Gastrocnemius medialis (tissue), 4 donors: ENCODE measurements at places on chromosomes 13 and 19.

- DNase-seq, result no peak
These were observed at the start of gene MISP for GRCh38 chr19:750640-751423. Gene MISP (plus strand): TSS chr19:751112. CDS start chr19:756947, 5,835 bp downstream.

GRCh38 chr13:23792680-23793079 is 96.5 kb downstream of the MIPEP start:
- no peak for DNase-seq

GRCh38 chr19:42693760-42694350 is 46.4 kb downstream of the PSG3 start:
- no peak for DNase-seq

GRCh38 chr19:5107432-5108122 is 138.7 kb downstream of the KDM4B start:
- no peak for DNase-seq

- DNase-seq, result no peak
These were observed 346.6 kb downstream of the IRS2 start for GRCh38 chr13:109439813-109440212.

- peak; percentile 47 for DNase-seq
These were observed 27.4 kb downstream of the LATS2 start for GRCh38 chr13:21033856-21034602.

GRCh38 chr19:40466985-40467734 is at the start of gene SPTBN4:
Gene SPTBN4 (plus strand): TSS chr19:40467001. CDS start chr19:40472622, 5,621 bp downstream.
- no peak for DNase-seq

DNA sequence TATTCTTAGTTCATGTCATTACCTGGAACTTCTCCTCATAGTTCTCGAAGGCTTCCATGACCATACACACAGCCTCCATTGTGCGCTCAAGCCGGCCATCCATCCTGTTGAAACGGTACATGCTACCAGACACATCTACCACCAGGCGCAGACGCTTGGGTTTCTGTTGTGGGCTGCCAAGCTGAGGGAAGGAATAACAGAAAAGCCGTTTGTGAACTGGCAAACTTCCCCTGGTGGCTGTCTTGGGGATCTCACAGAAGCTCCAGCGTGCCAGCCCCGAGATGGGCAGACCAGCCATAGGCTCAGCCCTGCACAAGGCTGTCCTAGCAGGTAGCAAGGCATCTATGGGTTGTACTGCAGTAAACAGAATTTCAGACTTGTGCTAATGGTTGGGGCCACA is 130.1 kb downstream of the RGCC start:
- no peak for DNase-seq

DNA sequence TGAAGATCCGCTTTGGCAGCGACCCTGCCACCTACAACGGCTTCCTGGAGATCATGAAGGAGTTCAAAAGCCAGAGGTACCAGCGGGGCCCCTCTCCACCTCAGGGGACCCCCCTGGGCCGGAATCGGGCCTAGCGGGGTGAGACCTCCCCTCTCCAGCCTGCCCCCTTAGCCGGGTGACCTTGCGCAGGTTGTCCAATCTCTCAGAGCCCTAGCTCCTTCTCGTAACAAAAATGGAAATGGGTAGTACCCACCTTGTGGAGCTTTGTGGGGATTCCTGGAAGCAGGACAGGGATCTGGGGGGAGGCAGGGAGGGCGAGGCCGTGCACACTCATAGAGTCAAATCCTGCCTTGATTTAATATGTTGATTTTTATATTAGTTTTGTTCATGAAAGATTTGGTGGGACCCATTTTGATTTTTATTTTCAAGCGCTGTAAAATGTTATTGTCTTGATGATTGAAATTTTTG is 658 bp downstream of the SIN3B start:
- DNase-seq, result no peak

DNA sequence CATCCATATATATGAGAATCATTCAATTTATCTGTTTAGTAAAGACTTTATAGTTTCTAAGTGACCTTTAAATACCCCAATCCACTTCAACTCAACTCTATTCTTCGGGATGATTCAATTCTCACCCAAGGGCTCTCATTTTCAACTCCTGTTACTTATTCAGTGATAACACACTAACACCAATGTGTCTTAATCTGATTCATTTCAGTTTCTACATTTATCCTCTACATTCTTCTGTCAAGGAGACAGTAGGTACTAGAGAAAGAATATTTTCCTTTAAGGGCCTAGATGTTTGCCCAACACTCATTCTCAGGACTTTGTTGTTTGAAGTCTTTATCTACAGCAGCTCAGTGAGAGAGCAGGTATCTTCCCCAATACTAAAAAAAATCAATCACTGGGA is 7.1 kb downstream of the ARGLU1 start:
- no peak for DNase-seq

- no peak for DNase-seq
These were observed 78.2 kb downstream of the GGACT start for GRCh38 chr13:100510208-100510957.

DNA sequence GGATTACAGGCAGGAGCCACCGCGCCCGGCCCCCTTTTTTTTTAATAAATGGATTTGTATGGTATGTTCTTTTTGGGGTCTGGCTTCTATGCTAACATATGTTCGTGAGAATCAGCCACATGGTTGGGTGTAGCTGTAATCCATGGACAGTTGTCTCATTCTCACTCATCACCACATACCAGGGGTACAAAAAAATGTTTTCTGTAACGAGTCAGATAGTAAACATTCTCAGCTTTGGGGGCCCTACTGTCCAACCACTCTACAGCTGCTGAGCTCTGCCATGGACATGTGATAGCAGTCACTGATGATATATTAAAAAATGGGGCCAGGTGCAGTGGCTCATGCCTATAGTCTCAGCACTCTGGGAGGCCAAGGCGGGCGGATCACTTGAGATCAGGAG is 5.1 kb upstream of the RETN start:
- DNase-seq, result no peak

GRCh38 chr13:57991041-57991440 is 359.5 kb downstream of the PCDH17 start:
- DNase-seq, result no peak

GRCh38 chr19:42392165-42392564 is 2.1 kb upstream of the CNFN start:
- no peak for DNase-seq

- peak; percentile 23 for DNase-seq
These were observed 1.0 kb upstream of the GTF2F1 start for GRCh38 chr19:6393983-6394412.

- no peak for DNase-seq
These were observed 1315.4 kb downstream of the PCDH9 start for GRCh38 chr13:65914716-65915115.

DNA sequence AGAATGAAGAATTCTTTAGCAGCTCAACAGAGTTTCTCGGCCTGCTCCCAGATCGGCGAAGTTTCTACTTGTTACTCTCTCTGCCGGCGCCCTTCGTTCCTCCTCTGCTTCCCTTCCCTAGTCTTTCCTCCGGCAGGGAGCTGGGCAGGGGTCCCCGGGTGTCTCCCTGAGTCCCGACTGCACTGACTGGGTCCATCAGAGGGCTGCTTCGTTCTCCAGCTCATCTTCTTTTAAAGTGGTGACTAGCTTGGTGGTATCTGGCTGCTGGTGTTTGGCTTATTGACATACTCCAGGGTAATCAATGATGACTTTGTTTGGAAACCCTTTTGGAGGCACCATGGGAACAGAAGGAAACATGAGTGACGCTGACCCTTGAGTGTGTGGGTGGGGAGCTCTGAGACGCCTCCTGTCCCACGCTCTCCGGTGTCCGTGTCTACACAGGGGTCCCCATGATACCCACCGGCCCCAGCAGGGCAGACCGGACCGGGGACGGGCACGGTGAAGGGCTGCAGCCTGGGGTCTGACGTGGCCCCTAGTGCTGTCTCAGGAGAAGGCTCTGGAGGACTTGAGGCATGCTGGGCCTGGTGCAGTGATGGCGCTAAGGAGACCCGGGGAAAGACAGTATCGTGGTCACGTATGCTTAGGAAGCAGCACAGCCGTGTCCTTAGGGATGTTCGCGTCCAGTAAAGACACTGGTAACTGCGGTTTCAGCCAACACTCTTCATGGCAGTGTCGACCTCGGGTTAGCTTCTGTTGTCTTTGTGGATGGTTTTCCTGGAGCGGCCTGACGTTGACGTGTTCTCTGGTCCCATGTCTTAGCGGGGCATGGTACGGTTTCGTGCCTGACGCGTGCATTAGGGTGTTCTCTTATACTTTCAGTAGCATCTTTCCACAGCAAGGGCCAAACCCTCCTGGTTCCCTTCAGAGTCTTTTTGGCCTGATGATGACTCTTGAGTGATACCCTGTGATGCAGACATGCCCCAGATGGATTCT is 23.8 kb downstream of the NAXD start:
- DNase-seq, result no peak

GRCh38 chr19:16259385-16260159 is 61.9 kb downstream of the AP1M1 start:
- DNase-seq, result no peak

DNA sequence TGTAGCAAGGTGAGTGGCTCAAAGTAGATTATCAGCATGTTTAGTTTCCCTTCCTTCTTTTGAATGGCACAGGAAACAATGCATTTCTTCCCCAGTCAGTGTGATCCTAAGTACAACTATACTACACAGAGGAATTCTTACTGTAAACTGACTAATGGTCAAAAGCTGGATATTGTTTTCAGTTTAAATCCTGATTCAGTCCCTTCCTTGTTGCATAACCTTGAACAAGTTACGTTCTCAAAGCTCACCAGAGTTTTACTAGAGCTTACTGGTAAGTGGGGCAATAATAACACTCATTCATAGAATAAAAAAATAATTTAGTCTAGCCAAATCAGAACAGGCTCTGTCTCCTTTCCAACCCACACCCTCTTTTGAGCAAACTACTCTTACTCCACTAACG is 180.1 kb downstream of the POSTN start:
- DNase-seq, result no peak

GRCh38 chr19:45113628-45114027 is 20.6 kb downstream of the PPP1R37 start:
- no peak for DNase-seq

DNA sequence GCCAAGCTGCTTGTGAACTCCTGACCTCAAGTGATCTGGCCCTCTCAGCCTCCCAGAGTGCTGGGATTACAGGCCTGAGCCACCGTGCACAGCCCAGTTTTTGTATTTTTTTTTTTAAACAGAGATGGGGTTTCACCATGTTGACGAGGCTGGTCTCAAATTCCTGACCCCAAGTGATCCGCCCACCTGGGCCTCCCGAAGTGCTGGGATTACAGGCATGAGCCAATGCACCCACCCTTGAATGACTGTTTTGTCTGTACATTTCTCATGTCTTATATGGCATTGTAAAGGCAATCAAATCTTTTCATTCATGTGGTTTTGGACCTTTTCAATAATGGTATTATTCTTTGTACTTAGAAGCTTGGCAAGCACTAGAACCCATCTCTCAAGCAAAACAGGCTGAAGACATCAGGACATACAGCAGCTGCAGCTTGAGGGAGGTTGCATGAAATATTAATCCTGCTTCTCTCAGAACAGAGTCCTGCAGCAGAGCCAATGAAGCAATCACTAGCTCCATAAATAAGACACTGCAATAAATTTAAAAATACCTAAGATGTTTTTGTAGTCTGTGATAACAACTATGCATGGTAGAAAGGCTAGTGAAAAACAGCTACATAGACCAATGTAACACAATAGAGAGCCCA is 209.9 kb downstream of the TUBA3C start:
- DNase-seq, result no peak

GRCh38 chr13:24495151-24495729 is 17.3 kb downstream of the PARP4 start:
- DNase-seq, result no peak

DNA sequence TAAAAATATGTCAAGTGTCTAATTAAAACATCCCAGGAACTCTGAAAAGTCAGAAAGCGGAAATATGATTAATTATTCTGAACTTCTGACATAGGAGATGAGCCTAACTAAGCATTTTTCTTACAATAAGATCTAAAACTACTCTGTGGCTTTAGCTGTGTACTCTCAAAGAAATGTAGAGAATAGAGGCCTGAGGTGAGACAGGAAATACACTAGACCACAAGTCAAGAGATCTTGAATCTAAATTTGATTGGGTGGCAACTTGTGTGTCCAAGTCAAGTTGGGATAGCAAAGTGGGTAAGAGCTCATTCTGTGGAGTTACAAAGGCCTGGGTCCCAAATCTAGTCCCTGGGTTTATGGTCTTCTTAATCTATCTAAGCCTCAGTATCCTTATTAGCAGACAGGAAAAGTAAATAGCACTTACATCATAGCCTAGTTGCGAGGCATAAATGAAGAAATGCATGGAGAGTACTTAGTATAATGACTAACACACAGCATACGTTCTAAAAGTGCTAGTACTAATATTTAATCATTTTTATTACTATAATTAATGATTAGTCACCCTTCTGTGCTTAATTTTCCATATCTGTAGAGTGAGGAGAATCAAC is 9.4 kb upstream of the LRRC63 start:
- no peak for DNase-seq

GRCh38 chr19:46731584-46731983 is 14.3 kb upstream of the FKRP start:
- no peak for DNase-seq

DNA sequence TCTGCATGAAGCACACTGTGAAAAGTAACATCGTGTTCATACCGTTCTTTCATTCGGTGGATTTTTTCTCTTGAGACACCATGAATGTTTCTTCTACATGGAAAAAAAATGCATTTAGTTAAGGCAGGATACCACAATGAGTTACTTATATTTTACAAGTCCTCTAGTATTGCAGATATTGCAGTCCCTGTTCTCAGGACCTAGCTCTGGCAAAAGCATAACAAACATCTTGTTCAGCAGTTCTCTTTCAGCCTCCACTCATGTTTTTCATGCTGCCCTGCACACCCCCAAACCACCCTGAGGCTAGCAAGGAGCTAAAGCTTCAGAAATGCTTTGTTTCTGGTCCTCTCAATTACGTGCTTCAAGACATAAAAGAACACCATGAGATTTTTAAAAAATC is 24.8 kb downstream of the N4BP2L1 start:
- DNase-seq, result no peak

DNA sequence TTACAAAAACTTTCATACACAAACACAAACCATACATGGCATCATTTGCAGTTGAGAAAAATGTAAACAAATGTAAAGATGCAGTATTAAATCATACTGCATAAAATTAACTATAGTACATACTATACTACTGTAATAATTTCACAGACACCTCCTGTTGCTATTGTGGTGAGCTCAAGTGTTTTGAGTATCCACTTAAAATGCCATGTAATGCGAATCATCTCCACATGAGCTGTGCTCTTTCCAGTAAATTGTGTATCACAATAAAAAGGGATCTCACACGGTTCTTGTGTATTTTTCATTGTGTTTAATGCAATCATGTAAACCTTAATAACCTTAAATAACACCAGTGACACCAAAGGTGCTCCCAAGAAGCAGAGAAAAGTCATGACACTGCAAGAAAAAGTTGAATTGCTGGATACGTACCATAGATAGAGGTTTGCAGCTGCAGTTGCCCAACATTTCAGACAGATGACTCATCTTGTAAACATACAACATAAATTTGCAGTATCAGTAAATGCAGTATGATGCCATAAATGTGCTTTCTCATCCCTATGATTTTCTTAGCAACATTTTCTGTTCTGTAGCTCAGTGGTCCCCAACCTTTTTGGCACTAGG is 166.6 kb downstream of the RAP2A start:
- DNase-seq, result no peak
